ENCODE measurements at places on chromosomes 13 and 19.

DNA sequence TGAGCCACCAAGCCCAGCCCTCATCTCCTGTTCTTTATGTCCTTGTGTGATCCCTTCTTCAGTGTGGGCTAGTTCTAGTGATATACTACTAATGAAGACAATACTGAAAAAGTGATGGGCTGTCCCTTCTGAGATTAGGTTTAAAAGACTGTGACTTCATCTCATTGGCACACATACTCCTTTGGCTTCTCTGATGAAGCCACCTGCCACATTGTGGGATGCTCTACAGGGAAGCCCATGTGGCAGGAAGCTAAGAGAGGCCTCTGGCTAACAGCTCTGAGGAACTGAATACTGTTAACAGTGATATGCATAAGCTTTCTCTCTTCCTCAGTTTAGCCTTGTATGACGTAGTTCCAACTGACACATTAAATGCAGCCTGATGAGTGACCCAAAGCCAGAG, 13.6 kb downstream of the CSNK1A1L start:
- no peak for DNase-seq

DNA sequence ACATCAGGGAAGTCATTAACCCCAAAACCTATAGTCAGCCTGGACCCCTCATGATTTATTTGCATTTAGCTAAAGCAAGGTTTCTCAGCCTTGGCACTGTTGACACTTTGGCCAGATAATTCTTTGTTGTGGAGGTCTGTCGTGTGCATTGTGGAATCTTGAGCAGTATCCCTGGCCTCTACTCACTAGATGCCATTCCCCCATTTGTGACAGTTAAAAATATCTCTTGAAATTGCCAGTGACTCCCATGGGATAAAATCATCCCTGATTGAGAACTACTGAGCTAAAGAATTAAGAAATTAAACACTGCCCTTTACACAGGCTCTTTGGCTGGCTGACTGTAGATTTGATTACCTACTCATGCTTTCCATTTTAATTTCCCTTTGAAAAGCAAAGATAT, 102.7 kb downstream of the LMO7 start:
- no peak for DNase-seq

GRCh38 chr13:21010621-21011020, 50.8 kb downstream of the LATS2 start:
- DNase-seq: peak; percentile 20

DNA sequence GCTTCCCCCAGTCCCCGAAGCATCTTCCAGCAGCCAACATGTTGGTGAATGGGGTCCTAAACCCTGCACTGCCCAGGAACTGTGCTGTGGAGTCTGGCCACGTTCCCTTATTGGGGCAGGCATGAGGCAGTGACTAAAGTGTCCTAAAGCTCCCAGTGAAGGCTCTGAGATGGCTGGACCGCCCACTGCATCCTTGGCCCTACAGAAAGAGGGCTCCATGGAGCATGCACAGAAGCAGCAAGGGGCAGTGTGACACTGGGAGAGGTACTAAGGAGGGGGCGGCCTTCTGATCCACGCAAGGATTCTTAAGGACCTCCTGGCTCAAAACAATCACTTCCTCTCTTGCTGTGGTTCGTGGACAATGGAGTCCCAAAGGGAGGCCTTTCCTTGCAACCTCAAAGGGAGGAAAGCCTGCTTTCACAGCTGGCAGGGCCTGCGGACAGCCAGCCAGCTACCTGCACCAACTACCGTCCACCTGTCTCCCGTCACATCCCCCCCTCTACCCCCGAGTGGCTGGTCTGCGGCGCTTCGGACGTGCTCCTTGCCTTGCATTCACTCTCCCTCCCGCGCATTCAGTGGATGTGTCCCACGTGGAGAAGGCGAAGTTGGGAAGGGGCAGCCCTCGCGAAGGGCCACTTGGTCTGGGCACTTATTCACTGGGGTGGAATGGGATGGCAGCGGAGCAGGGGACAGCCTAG, 63.9 kb upstream of the STARD13 start:
- peak; percentile 43 for DNase-seq

- no peak for DNase-seq
Measured at GRCh38 chr19:29488316-29488715, 37.5 kb upstream of the VSTM2B start.

DNA sequence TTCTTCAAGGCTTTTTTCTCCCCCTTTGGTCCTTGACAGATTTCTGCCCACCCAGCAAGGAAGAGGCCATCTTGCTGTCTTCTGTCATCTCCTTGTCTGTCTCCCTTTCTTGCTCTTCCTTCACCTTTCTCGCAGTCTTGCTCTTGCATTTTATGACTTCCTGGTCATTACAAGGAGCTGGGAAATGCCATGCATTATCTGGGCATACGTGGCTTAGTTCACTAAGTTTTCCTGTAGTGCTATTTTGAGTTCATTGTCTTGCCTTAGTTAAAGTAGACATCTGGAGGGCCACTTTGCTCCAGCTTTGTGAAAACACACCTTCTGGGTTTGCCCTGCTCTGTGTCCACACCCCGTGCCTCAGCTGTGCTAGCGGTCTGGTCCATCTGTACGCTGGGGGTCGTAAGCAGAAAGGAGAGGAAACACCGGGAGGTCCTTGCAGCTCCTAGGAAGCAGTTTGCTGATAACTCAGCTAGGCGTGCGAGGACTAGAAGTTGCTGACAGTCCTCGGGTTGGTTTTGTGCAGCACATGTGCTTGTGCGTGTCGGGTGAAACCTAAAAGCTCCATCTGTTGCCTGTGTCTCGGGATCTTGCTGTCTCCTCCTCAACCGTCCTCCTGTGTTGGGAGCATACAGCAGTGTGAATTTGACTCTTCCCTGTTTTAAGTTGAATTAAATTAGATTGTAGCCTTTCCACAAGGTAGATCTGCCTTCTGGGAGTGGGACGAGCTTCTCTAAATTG, 59.4 kb downstream of the ARHGEF7 start:
- no peak for DNase-seq

GRCh38 chr13:30038884-30039283, 188.5 kb upstream of the UBL3 start:
- no peak for DNase-seq

DNA sequence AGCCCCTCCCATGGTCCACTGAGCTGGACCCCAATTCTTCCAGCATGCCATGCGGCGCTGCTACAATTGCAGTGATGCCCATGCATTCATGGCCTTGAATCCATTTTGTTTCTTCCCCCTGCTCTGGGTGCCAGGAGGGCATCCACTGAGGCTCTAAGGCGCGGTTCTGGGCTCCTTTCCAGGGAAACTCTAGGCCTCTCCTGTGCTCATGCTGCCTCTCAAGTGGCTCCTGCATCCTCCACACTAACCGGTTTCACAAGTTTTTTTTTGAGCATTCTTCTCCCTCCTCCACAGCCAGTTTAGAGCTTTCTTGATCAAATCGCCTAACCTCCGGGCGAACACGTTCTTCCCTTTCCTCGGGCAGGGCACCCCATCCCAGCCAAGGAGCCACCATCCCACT, 69.1 kb upstream of the FLT1 start:
- DNase-seq: peak; percentile 83

DNA sequence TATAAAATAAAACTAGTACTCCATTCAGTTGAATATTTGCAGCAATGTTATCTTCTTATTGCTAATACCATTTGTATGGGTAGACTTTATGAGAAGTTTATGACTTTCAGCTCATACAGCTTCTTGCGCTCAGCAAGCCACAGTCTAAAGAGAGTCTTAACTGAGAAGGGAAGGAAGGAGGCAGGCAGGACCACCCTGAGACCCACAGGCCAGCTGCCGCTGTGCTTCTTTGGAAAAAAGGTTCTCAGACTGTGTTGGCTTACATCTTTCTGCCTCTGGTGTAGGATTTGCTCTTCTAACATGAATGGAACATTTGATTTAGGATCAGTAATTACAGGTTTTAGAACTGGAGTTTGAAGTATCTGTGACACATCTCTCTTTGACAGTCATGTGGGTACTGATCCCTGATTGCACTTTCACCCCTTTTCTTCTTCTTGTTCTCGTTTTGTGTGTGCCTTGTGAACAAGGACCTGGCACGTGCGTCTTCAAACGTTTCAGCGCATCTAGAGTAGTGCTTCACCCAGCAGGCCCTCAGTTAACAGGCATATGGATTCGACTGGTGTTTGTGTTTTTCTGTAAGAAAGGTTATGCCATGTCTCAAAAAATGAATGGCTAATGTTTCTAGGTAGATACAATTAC, 7.1 kb upstream of the GPR18 start:
- DNase-seq: no peak

GRCh38 chr13:23427881-23428528, 5.5 kb downstream of the SACS start:
- peak; percentile 2 for DNase-seq

DNA sequence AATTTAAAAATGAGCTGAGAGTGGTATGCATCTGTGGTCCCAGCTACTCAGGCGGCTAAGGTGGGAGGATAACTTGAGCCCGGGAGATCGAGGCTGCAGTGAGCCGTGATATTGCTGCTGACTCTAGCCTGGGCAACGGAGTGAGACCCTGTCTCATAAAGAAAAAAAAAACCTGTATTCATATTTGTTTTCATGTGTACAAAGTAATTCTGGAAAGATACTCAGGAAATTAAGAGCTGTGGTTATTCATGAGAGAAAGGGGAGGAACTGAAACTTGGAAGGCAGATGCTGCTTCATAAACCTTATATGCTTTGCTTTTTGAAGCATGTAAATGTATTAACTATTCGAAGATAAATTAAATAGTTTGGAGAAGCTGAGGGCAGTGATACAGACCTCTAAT, 8.8 kb upstream of the RLN3 start:
- DNase-seq: no peak

DNA sequence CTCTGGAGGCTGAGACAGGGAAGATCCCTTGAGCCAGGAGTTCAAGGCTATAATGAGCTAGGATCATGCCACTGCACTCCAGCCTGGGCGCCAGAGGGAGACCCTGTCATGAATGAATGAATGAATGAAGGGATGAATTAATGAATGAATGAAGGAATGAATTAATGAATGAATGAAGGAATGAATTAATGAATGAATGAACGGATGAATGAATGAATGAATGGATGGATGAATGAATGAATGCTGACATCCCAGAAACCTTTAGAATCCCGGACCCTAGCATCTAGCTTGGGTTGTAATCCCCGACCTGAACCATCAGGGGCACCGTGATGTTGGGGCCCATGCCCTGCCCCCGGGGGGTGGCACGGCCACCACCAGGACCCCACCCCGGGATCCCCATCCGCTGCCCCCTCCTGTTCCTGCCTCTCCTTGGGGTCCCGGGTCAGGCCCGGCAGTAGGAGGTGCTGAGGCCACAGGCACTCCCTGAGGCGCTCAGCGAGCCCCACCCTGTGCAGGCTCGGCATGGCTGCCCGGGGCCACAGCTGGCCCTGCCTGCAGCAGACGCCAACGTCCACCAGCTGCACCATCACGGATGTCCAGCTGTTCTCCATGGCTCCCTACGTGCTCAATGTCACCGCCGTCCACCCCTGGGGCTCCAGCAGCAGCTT, 3.4 kb downstream of the EBI3 start:
- DNase-seq: no peak

DNA sequence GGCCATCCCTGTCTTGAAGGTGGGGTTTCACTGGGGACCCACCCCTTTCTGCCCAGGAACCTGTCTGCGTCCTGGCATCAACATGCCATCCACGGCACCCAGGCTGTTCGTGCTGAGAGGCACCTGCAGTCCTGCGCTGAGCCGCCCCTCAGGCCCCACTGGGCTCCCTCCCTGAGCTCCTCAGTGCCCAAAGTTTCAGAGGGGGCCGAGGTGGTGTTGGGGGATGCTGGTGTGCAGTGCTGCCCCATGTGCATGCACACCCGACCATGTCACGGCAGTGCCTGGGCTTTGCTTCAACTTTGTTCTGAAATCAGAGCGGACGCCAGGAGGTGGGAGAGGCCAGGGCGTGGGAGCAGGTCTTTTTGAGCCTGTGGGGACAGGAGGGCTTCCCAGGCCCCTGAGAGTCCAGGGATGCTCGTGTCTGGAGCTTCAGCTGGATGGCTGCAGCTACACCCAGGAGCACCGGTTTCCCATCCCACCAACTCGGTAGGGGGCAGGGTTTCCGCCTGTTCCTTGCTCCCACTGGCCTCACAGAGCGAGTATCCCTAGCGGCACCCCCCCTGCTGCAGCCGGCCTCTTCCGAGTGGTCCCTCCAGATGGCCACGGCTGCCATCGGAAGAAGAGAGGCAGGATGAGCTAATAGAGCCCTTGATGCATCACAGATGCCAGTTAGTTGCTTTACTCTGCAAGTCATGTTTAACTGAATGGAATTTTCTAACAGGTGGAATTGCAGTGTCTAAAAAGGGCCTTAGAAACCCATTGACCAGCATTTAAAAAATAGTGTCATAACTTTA, 44.0 kb downstream of the WDFY2 start:
- DNase-seq: no peak

DNA sequence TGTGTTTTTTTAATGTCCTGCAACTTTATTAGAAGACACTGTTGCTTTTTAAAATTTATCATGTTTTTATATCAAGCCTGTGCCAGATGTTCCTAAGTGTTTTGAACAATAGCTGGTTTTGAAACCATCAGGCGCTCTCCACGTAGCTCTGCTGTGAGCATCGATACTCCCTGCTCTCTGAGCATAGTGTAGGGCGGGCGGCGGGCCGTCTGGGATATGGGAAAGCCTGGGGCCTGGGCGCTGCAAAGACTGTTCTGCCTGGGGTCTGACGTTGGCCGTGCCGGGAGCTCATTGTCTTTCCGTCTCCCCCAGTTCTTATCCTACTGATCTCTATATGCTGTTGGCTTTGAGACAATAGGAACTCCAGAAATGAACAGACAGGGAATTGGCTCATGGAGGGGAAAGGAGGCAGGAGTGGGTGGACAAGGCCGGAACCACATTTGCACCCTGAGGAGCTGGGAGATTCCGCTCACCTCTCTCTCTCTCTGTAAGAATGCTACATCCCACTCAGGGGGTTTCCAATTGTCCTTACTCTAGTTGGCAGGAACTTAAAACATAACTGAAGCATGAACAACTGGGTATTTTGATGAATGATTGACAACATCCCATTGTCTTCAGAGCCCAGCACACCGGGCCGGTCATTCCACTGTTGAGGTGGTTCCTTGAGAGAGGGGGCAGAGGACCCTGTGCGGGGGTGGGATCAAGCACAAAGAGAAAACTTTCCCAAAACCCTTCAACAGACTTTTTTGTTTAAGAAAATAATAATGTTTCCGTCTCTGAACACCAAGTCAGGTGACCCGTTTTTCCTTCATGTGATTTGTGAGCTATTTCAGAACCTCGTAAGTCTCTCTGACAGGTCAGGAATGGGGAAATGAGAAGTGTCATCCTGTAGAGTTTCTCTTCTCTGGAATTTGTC, 64.7 kb downstream of the COL4A2 start:
- DNase-seq: no peak

- DNase-seq: no peak
Measured at GRCh38 chr19:50340331-50340730, 11.2 kb upstream of the KCNC3 start.

All from PC-3 (cell line).